Urothelium cell line (cell line): ENCODE measurements at places on chromosomes 1 and 21.

DNA sequence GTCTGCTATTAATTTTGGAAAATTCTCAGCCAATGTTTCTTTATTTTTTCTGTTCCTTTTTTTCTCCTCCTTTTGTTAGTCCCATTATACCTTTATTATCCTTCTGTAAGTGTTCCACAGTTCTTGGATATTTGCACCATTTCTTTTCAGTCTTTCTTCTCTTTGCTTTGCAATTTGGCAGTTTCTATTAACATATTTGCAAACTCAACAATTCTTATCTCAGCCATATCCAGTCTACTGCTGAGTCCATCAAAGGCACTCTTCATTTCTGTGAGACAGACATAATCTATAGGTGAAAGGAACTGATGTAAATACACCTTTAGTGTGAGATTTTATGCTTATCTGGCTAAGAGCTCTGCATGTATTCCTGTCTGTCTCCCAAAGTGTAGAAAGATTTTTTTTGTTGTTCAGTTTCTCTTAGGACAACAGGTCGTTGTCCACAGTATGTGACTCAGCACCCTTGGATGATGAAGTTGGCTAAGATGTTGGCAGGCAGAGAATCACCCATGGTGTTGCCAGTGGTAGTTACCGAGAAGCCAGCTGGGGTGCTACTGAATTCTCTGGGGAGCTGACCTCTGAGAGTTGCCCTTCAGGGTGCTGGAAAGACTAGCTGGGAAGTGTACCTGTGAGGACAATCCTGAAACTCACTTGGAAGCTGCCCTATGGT, 38.4 kb downstream of the LEPR start:
- no peak for DNase-seq

GRCh38 chr21:31558189-31558961, 101.1 kb upstream of the SOD1 start:
- no peak for DNase-seq

- DNase-seq = no peak
Observed at GRCh38 chr1:2028870-2029560, 9.9 kb downstream of the GABRD start.

GRCh38 chr1:46284597-46285564, 18.5 kb downstream of the LRRC41 start:
- no peak for DNase-seq

- peak; percentile 84 for DNase-seq
Observed at GRCh38 chr1:17874231-17874630, 119.1 kb downstream of the ACTL8 start.

- DNase-seq = peak; percentile 4
Observed at GRCh38 chr1:192516776-192517297, 58.7 kb upstream of the RGS1 start.

- DNase-seq = no peak
Observed at GRCh38 chr1:170076199-170076598, 1.7 kb upstream of the KIFAP3 start.

- DNase-seq = no peak
Observed at GRCh38 chr1:220694866-220695382, 4.8 kb downstream of the C1orf115 start.

GRCh38 chr1:211920141-211920572, 89.6 kb upstream of the LPGAT1 start:
- no peak for DNase-seq

GRCh38 chr1:11494771-11495170, 15.8 kb downstream of the DISP3 start:
- DNase-seq = no peak

- no peak for DNase-seq
Observed at GRCh38 chr1:41340655-41341364, 20.4 kb upstream of the FOXO6 start.

DNA sequence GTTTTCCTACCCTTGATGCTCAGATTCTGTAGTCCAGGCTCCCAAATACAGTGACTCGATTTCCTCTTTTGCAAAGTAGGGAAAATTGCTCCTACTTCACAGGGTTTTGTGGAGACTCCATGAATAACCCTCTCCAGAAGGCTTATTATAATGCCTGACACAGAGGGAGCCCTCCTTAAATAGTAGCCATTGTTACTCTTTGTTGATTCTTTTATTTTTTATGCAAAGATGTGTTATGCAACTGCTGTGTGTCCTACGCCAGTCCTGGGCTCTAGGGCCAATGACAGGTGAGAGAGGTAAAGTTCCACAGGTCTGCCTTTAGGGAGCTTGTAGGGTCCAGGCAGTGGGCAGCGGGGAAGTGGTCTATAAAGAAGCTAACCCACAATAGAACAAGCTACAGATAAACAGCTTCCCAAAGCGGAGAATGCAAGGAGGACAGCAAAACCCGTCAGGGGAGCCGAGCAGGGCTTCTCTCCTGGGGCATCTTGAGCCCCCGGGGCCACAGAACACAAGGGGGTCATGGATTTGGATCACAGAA, 1.5 kb downstream of the AADACL3 start:
- DNase-seq = no peak

GRCh38 chr1:40948741-40949443, 30.6 kb upstream of the CTPS1 start:
- peak; percentile 71 for DNase-seq

DNA sequence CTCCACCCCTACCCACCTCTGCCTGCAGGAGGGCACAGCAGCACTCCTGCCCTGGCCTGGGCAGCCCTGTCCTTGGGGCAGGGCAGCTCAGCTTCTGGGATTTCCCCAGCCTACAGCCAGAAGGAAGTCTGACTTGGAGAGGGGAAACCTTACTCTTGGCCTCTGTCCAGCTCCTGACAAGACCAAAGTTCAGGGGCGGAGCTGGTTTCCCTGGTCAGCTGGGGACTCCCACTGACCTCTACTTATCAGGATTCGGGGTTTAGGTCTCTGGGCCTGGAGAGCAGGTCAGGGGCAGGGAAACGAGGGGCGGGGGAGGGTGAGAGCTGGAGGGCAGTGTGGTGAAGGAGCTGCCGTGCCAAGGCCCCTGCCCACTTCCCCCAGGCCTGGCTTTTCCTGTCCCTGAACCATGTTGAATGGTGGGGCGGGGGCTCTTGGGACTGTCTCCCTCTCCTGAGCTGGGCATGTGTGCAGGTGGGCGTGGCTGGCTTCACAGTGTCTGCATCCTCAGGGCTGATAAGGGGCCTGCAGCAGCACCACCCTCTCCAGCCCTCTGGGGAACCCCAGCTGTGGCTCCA, 16.8 kb upstream of the ETV3 start:
- DNase-seq = no peak

GRCh38 chr1:173300061-173301044, 93.2 kb upstream of the TNFSF4 start:
- no peak for DNase-seq

GRCh38 chr1:180571832-180572636, 13.3 kb downstream of the OVAAL start:
- DNase-seq = no peak

DNA sequence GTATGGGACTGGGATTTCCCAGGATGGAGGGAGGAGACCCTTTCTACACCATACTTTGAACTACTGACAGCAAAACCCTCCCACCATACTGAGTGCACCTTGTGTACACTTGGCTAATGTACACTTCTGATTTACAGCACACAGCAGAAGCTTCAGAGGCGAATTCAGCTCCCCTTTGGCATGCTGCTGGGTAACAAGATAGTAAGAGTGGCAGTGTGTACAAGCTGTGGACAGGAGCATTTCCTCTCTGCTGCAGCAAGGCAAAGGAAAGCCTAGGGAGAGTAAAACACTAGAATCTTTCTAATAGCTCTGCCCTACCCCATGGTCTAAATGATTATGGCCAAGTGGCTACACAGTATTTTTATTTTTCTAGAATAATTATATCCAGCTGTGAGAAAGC, 83.9 kb upstream of the ARTN start:
- DNase-seq = no peak

GRCh38 chr1:220269036-220269435, 3.2 kb downstream of the RAB3GAP2 start:
- DNase-seq = no peak

GRCh38 chr1:111015222-111015621, 51.5 kb upstream of the LRIF1 start:
- DNase-seq = no peak

GRCh38 chr1:180532854-180533253, 25.9 kb upstream of the OVAAL start:
- DNase-seq = no peak

GRCh38 chr1:119987686-119988085, 81.8 kb downstream of the NOTCH2 start:
- DNase-seq = no peak

DNA sequence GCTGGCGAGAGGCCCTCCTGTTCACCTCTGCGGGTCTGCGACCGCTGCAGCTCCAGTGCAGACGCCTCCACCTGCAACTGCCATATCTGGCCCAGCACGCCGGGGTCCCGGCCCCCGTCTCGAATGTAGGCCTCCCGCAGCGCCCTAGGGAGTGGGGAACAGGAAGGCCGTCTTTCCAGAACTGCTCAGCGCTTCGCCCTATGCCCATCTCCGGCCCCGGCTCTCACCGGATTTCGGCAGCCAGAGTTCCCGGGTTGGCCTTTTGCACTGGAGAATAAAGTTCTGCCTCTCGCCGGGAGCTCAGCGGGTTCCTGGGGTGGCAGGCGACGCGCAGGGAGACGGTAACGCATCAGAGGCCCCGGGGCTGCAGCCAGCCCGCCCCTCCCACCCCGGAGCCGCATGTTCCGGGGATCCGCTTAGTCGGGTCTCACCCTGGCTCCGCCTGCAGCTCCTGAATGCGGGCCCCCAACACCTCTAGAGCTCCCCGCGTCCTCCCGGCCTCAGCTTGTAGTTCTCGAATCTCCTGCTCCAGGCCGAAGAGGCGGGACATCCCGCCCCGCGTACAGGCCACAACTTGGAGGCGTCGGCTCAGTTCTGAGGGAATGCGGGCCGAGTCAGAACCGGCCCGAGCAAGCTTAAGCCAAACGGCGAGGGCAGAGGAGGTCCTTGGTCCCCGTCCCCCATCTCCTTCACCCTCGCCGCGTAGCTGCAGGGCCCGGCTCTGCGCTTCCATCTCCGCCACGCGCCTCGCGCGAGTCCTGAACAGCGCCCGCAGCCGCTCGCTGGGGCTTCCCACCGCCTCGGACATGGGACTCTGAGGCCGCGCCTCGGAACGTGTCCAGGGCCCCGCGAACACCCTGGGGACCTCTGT, 1.1 kb downstream of the CCDC17 start:
- no peak for DNase-seq

- no peak for DNase-seq
Observed at GRCh38 chr1:26545969-26546323, 16.4 kb downstream of the RPS6KA1 start.

GRCh38 chr1:204286831-204287421, 72.8 kb downstream of the PLEKHA6 start:
- DNase-seq = peak; percentile 34

- DNase-seq = no peak
Observed at GRCh38 chr21:34105947-34106541, 32.7 kb downstream of the MRPS6 start.

DNA sequence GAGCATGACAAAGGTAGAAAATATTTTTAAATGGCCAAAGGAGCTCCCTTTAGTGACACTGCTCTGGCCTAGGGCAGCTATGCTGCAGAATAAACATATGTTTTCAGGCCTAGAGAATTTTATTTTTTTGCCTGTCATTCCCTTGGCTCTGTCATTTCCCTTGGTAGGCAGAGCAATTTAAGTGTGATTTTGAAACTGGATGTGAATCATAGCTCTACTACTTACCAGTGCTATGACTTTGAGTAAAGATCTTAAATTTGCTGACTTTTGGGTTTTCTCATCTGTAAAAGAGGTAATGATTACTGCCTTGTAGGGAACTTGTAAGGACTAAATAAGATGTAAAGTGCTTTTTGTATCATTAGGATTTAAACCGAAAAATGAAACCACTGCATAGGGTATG, 189.0 kb upstream of the ZRANB2 start:
- no peak for DNase-seq

DNA sequence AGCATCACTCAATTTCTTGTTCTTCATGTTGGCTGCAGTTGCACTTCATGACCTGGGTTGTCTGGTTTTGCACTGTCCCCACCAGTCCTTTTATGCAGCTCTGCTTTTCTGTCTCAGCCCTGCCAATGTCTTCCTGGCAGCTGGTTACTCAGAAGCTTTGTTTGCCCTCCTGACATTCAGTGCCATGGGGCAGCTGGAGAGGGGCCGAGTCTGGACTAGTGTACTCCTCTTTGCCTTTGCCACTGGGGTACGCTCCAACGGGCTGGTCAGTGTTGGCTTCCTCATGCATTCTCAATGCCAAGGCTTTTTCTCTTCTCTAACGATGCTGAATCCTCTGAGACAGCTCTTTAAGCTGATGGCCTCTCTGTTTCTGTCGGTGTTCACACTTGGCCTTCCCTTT, 6.6 kb downstream of the PIGV start:
- no peak for DNase-seq

GRCh38 chr1:172146141-172146850, 274.2 kb upstream of the C1orf105 start:
- DNase-seq = no peak

DNA sequence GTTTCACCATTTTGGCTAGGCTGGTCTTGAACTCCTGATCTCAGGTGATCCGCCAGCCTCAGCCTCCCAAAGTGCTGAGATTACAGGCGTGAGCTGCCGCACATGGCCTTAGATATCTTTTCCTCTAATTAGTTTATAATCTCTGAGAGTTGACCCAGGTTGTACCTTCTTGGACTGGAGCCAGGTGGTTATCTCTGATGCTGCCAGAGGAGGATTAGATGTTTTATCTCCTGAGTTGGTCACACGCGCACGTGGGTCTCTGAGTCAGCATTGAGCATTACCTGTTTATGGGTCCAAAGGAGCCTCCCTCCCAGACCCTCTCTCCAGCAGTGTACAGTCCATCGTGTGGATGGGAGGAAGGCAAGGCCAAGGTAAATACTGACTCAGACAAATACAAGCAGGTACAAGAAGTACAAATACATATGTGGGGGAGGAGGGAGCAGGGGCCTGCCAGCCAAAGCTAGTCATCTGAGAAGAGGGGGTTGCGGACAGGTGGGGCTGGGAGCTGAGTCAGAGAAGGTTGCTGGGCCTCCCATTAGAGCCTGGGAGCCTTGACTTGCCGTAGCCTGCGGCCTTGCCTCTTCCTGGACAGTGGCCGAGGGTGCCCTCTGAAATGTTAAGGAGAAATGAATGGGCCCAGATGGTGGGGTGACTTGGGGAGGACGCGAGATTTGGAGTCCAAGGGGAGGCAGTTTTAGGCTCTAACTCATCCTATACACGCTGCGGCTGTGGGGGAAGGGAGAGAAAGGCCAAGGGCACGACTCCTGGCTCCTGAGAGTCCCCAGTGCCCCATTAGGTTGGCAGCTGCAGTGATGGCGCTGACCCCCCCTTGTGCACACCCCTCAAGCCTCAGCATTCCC, 13.1 kb downstream of the IL6R start:
- peak; percentile 77 for DNase-seq
